HAP-1 (cell line): ENCODE measurements at places on chromosomes 1 and 21.
A peak's percentile ranks its signal among the peaks of the same experiment; 100 is the strongest.

- DNase-seq = peak; percentile 32
Observed at GRCh38 chr1:173478094-173478674, 1.0 kb downstream of the PRDX6 start.

DNA sequence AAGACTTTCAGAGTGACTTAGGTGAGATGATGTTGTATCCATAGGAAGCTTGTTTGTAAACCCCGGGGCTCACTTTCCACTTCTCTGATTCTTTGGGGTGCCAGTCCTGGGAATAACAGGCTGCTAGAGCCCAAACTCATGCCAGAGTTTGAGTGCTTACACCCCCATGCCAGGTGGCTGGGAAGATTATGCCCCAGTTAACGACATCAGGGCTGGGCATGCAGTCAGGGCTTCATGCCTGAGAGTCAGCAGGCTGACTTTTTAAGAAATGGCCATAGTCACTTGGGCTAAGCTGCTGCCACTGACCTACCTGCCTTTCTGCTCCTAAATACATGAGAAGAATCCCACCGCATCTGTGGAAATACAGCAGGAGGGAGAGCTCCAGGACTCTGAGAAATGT lies 425.6 kb upstream of the VAMP3 start:
- no peak for DNase-seq

DNA sequence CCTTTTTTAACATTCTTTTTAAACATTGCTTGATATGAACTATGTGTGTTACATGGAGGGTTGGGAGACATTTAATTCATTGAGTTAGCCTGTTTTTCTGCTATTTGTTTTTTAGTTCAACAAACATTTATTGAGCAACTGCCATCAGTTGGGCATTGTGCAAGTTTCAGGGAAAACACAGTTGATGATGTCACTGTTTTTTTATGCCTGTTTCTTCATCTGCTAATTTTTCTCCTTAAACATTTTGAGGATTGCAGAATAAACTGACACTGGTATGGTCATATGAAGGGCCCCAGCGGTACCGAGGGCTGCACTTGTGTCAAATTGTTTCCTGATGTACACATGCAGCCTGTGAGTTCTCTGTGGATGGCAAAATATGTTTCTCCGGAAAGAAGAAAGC lies 253.0 kb downstream of the FGGY start:
- no peak for DNase-seq

DNA sequence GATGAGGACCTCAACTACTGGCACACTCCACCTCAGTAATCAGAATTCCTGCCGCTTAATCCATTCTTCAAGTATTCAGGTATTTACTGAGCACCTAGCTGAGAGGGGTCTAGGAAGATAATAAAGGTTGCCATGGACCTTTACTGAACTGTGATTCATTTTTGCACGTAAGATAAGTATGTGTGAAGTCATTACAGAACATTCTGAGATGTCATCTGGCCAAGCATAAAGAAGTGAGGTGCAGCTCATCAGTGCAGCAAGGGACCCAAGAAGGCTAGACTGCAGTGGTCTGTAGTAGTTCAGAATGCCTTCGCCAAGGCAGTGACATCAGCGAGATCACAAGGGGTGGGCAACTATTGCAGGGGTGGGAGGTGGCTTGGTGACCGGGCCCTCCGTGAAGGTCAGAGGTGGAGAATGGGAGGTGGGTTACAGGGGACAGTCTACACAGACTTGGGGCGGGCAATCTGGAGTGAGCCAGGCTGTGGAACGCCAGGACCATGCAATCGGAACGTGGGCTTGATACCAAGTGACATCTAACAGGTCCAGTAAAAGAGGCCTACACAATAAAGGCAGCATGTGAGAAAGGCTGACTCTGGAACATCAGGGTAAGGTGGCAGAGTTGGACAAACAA lies 107.4 kb downstream of the SLC45A1 start:
- DNase-seq = no peak

GRCh38 chr1:156081180-156081916 lies 917 bp downstream of the MEX3A start:
- no peak for DNase-seq

DNA sequence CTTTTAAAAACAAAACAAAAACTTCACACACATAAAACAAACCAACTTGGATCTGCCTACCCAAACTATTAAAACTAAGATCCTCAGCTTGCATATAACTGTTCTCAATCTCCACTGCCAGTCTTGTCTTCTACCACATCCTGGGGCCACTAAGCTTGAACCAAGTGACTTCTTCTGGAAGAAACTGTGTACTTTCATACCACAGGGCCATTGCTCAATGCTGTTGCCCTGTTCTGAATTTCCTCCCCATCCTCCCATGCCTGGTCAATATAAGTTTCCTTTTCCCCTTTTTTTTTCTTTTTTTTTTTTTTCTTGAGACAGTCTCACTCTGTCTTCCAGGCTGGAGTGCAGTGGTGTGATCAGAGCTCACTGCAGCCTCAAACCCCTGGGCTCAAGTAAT lies 109.9 kb downstream of the KIAA0319L start:
- DNase-seq = no peak

DNA sequence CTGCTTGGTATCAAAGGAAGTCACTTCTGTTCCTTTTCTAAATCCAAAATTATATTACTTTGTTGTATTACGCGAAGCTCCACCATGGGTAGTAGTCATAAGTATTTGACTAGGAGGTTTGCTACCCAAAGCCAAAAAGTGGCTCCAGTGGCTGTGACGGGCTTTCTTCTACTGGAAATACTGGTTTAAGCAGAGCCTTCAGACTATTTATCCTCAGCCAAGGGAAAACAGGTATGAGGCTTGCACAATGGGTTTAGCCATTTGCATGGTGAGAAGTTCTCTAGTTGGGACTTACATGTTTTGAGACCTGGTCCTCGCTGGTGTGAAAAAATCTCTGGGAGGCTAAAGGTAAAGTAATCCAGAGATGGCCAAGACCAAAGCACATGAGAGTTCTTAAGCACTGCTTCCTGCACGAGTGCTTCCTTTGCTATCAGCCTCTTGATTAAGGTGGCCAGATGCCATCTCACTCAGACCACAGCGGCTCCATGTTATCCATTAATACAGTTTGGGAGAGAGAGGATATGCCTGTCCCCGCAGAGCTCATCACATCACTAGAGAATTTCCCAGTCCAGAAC lies 121.2 kb downstream of the PIK3R3 start:
- no peak for DNase-seq

DNA sequence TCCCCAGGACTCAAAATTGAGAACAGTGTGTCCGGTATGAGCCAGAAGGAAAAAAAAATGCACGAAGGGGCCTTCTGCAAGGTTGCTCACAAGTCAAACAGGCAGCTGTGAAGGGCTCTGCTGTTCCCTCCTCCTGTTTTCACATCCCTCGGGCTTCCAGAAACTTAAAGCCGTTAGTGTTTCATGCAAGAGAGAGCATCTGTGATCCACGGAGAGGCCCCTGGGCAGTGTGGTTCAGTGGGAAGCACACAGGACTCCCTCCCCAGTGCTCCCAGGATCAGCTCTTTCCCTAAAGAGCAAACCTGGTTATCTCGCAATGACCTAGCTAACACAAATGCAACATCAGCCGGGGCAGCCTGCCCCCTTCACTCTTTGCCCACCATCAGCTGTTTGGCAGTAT lies 2.9 kb upstream of the MATN1 start:
- no peak for DNase-seq

DNA sequence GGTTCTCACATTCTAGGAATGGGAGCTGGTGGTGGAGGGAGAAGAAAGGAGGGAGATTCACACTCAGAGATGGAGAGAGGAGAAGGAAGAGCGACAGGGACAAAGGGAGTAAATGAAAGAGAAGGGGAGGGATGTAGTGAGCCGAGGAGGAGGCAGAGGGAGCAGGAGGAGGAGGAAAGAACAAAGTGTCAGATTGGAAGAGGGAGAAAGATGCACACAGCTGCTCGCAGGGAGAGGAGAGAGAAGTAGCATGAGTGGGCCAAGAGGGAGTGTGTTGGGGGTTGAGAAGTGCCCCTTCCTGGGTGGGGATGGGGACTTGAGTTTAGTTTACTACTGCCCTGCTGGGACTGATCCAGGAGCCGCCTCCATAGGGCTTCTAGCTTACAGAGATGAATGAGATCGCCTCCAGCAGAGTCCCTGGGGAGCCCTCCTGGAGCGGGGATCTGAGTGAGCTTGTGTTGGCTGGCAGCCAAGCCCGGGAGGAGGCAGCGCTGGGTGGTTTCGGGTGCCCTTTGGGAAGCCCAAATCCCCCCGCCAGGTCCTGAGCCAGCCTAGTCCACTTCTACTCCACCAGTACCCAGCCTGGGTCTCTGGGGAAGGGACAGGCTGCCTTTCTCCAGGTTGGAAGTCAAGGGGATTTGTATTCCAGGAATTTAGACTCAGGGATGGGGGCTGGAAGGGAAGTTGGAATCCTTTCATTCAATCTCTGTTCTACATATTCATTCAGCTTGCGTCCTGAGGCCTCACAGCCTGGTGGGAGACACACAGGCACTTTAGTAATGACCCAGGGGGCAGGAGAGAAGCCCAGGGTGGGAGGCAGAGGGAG lies 20.9 kb downstream of the PTPRU start:
- peak; percentile 79 for DNase-seq
